ENCODE measurements at places on chromosomes 16 and 17. TPM values are rescaled to one million over a fixed set of nuclear protein-coding genes. Genes with fewer than 3 reads are reported as not detected.

DNA sequence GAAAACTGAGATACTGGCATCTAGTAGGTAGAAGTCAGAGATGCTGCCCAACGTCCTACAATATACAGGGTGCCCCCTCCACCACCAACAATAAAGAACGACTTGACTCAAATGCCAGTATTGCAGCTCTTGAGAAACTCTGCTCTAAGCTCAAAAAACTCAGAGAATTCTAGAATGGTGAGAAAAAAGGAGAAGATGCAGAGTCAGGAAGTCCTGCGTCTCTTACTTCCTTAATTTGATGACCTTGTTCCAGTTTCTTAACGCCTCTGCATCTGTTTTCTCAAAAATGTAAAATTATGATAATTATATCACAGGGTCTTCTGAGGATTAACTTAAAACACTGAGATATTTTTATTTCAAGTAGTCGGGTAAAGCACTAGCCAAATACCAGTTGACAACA lies 1.7 kb upstream of the HSBP1 start:
- DNase-seq: no peak

- DNase-seq: peak; percentile 66
Measured at GRCh38 chr16:74448990-74449389, 27.7 kb upstream of the CLEC18B start.

DNA sequence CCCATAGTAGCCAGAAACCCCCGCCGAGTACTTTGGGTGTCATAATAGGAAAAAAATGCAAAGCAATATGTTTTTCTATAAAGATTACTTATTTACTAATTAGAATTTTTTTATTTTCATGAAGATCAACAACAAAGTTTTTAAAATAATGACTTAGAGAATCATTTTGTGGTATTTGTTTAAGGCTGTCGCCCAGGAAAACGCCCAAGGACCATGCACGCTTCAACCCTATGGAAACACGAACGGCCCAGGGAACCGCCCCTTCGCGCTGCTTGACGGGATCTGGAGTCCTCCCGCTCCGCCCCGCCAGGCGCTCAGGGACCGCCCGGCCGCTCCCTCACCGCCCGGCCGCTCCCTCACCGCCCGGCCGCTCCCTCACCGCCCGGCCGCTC lies 408 bp upstream of the KPNA2 start:
- DNase-seq: peak; percentile 92

- no peak for DNase-seq
Measured at GRCh38 chr17:32479074-32479617, 7.6 kb upstream of the CDK5R1 start.

GRCh38 chr17:10114931-10115535 lies 83.4 kb downstream of the GAS7 start:
- DNase-seq: peak; percentile 92

DNA sequence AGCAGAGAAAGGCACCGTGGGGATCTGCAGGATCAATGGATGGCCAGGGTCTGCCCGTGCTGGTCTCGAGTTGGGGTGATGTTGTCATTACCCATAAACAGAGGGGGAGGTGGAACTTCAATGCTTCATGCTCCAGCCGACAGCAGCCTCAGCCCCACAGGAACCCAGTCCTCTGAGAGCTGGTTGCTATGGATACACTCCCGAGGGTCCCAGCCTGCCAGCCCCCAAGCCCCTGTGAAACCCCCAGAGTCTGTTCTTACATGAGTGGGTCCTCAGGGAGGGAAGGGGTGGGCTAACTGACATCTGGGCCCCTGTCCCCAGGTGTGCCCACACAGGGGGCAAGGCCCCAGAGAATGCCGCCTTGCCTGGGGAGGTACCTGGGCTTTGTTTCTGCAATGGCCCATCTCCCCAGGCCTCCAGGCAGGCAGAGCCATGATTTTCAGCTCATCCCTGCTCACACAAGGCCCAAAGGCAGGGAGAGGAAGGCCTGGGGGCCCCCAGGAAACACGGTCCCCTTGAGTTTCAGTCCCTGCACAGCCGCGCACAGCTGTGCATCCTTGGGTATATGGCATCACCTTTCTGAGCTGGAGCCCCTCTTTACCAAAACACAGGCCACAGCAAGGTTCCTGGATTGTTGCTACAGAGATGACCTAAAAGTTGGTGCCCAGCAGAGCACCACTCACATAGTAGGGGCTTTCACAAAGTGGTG lies 223.7 kb downstream of the ZNF423 start:
- no peak for DNase-seq

DNA sequence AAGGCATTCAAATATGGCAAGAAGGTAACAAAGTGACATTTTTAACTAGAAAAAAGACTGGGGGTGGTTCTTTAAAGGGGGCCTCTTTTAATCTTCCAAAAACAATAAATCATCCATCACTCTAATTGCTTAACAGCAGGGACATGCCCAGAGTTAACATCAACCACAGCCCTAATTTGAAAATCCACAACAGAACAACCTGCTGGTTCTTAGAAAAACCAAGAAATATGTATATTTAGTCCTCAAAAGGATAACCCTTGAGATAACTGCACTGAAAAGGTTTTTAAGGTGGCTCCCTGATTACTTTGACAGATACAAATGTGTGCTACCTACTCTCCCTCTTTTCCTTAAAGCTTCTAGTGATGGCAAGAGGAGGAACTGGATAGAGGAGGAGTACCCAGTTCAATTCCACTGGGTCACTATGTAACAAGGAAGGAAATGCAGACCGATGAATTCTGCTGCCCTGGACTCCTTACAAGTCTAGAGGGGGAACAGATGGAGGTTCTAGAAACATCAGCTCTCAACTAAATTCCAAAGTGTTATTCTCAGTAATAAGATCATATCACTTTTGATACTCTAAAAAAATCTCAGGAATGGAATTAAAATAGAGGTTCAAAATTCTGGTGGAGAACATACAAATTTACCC lies 54.3 kb downstream of the N4BP1 start:
- DNase-seq: no peak

DNA sequence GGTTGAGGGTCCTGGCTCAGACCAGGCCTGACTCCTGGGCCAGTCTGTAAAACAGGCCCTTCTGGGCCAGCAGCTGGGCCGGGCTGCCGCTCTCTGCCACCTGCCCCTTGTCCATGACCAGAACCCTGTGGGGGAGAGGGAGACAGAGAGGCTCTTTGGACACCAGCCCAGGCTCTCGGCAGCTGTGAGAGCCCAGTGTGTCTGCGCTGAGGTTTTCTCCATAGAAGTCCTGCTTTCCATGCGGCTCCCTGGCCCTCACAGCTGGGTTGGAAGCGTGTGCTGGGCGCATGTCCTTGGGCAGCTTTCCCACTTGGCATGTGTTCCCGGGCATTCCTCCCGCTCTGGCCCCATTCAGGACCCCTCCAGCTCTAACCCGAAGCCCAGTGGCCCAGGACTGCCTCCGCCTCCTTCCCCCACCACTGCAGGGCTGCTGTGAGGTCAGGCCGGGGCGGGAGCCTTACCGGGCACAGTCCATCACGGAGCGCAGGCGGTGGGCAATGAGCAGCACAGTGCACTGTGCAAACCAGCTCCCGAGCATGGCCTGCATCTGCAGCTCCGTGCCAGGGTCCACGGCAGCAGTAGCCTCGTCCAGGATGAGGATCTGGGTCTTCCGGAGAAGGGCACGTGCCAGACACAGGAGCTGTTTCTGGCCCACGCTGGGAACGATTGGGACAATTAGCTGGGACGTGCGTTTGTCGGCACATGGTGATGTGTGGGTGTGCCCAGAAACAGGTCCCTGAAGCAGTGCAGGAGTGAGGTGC lies 73.0 kb downstream of the ABCC6 start:
- DNase-seq: peak; percentile 80

DNA sequence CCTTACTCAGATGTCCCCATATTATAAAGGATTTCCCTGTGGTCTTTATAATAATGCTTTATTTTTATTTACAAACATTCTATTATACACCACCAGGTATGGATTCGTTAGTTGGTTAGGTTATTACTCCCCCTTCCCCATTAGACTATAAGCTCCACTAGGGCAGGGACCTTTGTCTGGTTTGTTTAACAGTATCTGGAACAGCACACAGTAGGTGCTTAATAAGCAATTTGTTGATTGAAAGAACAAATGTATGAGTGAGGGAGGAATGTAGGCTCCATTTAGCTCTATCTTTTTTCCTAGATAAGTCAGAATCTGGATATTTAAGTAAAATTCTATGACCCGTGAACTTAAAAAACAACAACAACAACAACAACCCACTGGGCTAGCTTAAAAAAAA lies 2.3 kb upstream of the PRKCB start:
- DNase-seq: no peak

DNA sequence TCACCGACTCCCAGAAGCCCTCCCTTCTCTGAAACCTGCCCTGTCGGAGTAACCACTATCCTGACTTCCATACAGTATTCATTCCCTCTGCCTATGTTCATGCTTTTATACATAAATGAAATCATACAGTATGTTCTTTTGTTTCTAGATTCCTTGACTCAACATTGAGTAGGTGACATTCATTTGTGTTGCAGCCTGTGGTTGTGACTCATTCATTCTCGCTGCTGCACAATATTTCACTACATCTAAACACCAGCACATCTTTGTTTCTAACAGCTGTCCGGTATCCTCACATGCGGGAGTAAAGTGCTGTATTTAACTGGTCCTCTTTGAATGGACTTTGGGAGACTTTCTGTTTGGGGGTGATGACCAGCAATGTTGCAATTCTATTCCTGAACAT lies 135.0 kb upstream of the FOXF1 start:
- DNase-seq: no peak

DNA sequence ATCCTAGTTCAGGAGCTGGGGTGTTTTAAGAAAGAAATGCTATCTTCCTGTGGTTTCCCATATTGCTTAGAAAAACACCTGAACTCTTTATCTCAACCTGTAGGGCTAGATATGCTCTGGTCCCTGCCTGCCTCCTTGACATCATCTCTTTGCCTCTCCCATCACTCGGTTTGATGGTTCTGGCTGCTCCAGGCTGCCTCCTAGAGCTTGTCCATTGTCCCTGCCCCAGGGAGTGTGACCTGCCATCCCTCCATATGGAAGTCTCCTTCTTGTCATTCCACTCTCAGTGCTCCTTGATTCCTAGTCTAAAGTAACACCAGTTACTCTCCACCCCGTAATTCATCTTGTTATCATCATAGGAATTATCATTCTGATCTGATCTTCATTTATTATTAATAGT lies 369.0 kb upstream of the EEF2KMT start:
- DNase-seq: no peak

DNA sequence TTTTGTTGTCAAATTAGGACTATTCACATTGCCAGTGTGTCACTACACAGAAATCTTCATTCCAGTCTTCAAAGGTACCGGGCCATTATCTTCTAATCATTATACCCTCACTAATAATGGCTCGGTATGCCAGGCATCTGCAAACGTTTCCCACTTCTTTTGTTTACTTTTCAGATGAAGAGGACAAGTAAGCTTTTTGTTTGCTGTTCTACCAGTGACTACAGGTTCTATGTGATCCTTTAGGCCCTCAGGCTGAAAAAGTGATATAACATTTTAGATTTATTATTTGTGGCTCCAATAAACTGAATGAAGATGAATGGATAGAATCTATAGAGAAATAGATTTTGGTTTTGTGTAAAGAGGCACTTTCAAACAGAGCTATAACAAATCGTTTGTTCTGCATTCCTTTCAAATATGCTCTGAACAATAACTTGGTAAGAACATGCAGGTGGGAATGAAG lies 403 bp upstream of the KRTAP3-1 start:
- no peak for DNase-seq

- no peak for DNase-seq
Measured at GRCh38 chr17:43471585-43472160, 12.1 kb upstream of the DHX8 start.

The P2RX1 gene
- total RNA-seq: 44.3 TPM

The SLFN12 gene
- total RNA-seq: 15.5 TPM

The ADAD2 gene
- 0.42 TPM for total RNA-seq

The KRT37 gene
- total RNA-seq: not detected

The OR4D2 gene
- not detected for total RNA-seq
